Stimulated activated CD4-positive, alpha-beta T cell treated with anti-CD3 and anti-CD28 coated beads, Interleukin-12 subunit alpha, Interleukin-12 subunit beta, amount 100 ng/mL, for 4 hours (primary cell): ENCODE measurements at places on chromosomes 3 and 15.

DNA sequence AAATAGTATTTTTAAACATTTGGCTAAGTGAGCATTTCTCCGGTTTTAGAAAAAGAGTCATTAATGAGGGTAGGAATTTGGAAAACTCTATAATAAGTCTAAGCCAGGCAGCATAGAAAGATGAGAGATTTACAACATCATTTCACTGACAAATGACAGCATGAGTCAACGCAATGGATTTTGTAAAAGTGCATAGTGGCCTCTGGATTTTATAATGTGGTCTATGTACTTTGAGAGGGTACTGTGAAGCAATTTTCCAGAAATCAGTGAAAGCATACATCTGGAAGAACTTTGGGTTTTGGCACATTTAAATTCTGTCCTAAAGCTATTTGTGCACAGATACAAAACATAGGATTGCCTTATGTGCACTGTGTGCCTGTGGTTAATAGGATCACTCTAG, 130.8 kb upstream of the CCNL1 start:
- DNase-seq: no peak

DNA sequence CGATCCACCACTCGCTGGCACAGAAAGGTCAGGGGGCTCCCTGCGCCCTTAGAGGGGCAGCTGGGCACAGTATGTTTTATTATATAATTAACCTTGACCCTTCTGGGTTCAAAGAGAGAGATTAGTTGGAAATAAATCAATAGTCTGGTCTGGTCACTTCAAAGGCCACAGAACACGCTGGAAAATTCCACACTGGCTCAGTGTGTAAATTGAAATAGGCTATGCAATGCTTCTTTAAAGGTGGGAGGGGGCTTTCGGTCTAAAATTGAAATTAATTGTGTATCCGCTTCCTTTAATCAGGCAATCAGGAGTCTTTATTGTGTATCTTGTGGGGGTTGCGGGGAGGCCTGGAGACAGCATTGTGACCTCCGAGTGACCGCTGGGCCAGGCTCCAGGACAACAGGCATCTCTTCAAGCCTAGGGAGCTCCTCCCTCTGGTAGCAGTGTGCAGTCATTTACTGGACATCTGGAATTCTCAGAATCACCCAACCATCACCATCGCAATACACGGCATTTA, 8.0 kb downstream of the RNU5B-1 start:
- no peak for DNase-seq

DNA sequence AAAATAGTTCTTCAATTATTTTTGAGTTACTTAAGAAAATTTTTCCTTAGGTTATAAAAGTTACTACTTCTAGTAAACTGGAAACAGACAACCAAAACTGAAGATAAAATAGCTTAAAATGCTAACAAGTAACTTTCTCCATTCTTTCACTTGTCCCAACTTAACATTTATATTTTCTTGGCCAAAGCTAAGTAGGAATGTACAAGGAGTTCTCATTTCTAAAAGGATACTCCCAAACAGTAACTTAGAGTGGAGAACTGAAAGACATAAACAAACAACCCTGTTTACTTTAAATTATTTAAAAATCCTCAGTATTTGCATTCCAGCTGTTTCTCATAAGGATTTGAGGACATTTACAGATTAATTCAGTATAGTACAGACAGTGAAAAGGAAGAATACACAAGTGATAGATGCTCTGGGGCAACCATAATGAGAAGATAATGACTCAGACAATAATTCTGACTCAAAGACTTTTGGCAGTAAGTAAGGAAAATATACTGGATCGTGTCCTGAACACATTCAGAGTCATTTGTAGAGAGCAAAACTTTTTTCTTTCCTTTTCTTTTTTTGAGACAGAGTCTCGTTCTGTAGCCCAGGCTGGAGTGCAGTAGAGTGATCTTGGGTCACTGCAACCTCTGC, 29.2 kb upstream of the ANXA2 start:
- DNase-seq: no peak

GRCh38 chr15:88498996-88499395, 31.5 kb downstream of the MRPS11 start:
- no peak for DNase-seq

DNA sequence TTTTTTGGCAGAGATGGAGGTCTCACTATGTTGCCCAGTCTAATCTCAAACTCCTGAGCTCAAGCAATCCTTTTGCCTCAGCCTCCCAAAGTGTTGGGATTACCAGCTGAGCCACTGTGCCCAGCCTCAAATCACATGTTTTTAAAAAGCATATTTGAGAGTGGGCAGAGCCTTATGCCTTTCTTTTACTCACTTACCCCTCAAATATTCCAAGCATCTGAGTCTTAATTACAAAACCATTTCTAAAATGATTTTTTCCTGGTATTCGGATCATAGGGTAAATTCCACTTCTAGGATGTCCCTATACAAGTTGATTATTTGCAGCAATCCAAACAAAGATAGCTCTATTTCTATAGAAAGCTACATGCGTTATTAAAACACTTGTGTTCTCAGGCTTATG, 106.1 kb downstream of the RFTN1 start:
- DNase-seq: no peak

DNA sequence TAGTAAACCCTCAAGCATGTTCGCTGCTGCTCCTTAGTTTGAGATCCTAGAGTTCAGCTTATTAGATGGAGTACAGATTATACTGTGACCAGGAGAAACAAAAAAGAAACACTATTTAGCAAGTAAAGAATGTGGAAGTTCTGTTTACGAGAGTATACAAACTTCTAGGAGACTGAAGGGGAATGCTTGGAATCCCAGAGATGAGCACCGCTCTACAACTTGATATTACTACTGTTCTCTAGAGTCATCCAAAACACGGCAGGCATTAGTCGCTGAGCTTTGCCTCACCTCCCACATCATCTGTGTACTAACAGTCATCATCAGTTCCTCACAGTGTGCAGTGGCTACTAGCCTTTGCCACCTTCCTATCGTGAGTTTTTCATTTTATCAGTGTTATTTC, 121.4 kb upstream of the CHRM5 start:
- no peak for DNase-seq

DNA sequence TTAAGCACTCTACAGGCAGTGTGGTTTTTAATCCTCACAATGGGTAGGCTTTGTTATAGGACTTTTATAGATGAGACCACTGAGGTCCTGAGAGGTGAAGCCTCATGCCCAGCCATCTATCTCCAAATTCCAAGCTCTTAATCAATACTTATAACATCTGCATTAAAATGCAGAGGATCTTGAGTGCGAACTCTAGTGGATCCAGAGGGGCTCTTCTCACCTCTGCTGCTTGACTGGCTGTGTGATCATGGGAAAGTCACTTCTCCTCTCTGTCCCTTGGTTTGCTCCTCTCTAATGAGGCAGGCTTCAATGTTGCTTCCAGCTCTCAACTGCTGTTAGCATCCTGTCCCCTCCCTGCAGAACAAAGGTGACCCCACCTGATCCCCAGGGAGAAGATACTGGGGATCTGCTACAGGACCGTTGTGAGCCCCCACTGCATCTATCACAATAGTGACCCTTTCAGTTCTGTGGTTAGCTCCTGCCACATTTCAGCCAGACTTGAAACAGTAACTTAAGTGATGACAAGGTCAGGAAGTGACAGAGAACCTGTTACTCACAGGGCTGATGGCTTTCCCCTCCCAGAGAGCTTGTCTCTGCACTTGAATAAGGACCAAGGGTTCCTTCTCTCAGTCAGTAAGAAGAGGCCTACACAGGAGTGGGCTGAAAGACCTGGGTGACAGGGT, 1.3 kb downstream of the SLC27A2 start:
- no peak for DNase-seq

GRCh38 chr15:78915341-78916087, 29.3 kb downstream of the CTSH start:
- DNase-seq: no peak

DNA sequence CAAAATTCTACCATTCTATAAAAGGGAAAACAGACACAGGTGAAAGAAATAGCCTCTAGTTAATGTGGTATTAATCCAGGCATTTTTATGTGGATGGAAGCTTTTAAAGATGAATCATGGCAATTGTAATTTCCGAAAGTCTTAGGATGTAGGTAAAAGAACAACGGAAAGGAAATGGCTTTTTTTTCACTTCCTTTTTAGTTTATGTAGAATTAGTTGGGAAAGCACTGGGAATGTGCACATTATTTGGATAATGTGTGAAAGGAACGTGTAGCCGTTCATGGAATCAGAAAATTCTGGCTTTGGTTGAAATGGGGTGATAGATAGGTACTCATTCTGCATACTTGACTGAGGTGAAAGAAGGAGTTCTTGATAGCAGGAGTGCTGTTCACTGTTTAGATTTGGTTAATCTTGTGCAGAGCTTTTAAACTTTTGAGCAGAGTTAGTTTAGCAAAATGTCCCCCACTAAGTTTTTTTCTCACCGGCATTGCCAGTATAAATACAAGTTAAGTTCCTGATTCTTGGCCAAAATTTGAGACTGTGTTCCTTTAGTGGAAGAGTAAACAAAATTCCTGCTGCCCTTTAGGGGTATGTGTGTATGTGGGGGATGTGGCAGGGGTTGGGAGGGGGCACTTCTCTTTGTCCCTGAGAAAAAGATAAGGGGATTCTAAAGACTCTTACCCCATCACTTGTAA, 20.2 kb upstream of the UTS2B start:
- no peak for DNase-seq
